ENCODE measurements at places on chromosomes 16 and 17.
A peak's percentile ranks its signal among the peaks of the same experiment; 100 is the strongest.

- no peak for DNase-seq
Observed at GRCh38 chr17:20299013-20299412, 168.3 kb downstream of the LGALS9B start.

DNA sequence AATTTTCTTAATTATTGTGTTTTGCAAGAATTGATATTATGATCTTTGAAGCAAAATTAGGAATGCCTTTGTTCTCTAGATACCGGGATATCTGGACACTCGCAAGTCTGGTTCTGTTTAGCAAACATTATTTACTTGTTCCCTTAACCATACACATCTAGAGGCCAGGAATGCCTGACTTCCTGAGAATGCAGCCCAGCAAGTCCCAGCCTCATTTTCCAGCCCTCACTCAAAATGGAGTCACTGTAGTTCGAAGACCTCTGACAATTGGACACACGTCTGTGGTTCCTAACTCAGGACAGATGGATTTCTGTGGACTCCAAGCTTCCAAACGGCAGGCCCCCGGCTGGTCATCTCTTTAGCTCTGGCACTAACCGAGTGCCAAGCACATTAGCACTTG lies 355.4 kb upstream of the RBFOX1 start:
- DNase-seq = no peak

DNA sequence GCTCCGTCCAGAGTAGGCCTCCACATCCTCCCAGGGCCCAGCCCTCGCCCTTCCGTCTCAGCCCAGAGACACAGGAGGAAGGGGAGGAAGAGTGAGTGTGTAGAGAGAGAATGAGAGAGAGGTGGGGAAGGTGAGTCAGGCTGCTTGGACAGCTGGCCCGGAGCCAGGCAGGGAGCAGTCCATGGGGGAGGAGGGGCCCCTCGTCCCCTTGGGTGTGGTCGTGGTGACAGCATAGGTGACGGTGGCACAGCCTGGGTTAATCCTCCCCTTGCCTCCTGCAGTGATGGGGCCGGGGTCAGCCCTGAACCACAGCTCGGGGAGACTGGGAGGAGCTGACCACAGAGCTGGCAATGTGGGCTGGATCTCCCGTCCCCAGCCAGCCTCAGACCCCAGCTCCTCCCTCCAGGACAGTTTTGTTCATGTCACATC lies 36.5 kb downstream of the FA2H start:
- no peak for DNase-seq

DNA sequence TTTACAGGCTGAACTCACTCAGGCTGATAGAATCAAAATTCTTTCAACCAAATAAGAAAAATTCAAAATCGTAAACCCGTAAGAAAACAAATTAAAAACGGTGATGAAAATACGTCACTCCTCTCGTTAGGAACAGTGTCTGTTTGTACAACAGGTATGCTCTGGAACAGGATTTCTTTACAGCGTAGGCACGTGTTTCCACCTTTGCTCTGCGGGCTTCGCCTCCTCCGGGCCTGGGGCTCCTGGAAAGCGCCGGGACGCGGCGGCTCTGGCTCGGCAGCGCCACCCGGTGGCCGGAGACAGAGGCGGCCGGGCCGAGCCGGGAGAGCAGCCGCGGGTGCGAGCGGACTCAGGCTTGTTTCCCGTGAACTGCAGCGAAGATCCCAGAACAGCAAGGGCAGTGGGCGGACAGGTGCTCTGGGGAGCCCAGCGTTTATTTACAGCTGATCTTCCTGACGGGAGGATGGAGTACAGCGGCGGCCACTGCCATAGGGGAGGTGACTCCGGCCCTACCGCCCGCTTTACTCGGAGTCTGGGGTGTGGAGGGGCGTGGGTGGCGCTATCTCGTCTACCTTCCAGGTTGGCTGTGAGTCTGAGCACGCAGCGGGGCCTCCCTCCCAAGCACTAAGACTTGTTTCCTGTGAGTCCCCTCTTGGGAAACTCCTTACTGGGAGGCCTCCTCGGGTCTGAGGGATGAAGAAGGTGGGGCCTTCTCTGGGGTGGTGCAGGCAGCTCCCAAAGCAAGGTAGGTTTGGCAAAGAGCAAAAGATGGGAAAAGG lies 40.5 kb upstream of the ATP2A3 start:
- peak; percentile 36 for DNase-seq

- DNase-seq = no peak
Observed at GRCh38 chr16:10878644-10879501, 1.9 kb downstream of the CIITA start.

Data from stimulated activated CD8-positive, alpha-beta memory T cell treated with anti-CD3 and anti-CD28 coated beads, Interleukin-4, amount 100 ng/mL, for 24 hours (primary cell).